ENCODE measurements at places on chromosomes 7 and 10.

- no peak for DNase-seq
These were observed 85.1 kb downstream of the C10orf90 start for GRCh38 chr10:126585249-126586017.

DNA sequence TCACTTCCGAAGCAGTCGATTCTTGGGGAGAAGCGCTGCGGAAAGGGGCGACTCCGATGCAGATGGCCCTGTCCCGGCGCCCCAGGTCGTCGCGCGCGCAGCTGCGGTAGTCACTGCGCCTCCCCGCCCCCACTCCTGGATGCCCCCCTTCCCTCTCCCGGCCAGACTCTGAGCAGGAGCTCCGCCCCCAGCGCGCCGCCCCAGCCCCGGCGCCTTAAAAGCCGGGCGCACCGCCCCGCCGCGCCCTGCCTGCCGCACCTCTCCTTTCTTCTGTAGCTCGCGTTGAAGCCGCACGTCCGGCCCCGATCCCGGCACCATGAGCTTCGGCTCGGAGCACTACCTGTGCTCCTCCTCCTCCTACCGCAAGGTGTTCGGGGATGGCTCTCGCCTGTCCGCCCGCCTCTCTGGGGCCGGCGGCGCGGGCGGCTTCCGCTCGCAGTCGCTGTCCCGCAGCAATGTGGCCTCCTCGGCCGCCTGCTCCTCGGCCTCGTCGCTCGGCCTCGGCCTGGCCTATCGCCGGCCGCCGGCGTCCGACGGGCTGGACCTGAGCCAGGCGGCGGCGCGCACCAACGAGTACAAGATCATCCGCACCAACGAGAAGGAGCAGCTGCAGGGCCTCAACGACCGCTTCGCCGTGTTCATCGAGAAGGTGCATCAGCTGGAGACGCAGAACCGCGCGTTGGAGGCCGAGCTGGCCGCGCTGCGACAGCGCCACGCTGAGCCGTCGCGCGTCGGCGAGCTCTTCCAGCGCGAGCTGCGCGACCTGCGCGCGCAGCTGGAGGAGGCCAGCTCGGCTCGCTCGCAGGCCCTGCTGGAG, at the start of gene INA:
Gene INA, plus strand, starts transcription at position 243 of the 817 bp plus-strand sequence. Its CDS starts 74 bp downstream, at position 317.
- DNase-seq: no peak

- DNase-seq: no peak
These were observed 1.3 kb upstream of the SCD start for GRCh38 chr10:100345570-100346330.

- no peak for DNase-seq
These were observed 186.1 kb downstream of the BMPER start for GRCh38 chr7:34091321-34091917.

GRCh38 chr7:143511593-143512047, 33.9 kb downstream of the TAS2R41 start:
- DNase-seq: no peak

DNA sequence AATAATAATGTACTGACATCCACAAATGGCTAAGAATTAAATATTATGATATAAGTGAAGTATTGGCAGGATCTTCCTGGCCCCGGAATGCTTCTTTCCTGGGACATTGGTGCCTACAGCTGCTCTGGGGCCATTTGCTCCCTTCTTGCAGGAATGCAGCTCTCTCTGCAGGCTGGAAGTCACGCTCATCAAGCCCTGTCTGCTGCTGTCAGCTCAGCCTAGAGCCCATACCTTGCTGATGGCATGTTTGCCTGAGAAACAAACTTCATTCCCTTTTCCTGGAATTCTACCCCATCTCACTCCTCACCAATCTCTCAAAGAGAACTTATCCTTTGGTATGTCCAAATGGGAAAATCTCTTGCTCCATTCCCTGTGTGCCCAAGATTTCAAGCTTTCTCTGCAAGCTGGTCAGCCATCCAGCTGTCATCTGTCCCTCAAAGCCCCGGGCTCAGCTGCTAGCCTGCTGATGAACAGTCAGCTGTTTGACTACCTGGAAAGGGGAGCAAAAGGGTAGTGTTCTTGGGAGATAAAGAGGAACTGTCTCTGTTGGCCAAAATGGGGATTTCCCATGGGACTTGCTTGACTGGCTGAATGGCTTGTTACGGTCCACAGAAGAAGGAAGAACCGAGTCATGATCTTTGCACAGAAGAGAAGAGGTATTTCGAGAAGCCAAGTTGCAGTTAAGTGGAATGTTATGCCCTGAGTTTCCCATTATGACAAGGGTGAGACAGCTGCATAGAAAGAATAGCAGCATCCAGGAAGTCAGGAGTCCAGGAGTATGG, 12.0 kb upstream of the RASSF4 start:
- no peak for DNase-seq

DNA sequence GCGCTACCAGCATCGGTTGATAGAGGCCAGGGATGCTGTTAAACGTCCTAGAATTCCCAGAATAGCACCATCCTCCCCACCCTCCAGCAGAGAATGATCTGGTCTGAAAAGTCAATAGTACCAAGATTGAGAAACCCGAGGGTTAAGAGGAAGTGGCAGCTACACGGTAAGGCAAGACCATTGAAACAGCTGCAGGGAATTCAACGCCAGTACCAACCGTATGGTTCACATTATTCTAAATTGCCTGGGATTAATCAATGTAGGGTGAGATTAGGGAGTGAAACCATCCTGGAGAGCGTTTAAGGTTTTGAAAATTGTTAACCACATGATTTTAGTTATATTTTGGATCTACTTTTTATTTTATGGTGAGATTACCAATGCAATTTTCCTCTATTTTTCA, 352.2 kb downstream of the PRPF18 start:
- no peak for DNase-seq

GRCh38 chr7:67346876-67347275, 350.2 kb downstream of the TYW1 start:
- no peak for DNase-seq

GRCh38 chr7:19747740-19748339, 25.6 kb downstream of the TMEM196 start:
- no peak for DNase-seq

DNA sequence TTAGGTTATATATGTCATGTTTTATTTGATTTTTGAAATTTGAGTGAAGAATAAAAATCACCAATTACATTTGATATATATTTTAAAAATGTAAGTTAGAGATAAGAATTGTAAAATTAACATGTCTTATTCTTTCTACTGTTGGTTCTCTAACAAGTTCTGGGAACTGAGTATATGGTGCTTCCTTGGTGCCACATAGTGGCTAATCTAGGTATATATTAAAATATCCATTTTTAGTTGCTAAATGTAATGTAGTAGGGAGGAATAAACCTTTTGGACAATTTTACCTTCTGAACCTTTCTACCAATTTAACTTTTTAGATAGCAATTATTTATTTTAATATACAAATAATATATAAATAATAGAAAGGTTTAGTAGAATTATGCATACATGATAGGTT, 17.5 kb downstream of the CFAP69 start:
- no peak for DNase-seq

DNA sequence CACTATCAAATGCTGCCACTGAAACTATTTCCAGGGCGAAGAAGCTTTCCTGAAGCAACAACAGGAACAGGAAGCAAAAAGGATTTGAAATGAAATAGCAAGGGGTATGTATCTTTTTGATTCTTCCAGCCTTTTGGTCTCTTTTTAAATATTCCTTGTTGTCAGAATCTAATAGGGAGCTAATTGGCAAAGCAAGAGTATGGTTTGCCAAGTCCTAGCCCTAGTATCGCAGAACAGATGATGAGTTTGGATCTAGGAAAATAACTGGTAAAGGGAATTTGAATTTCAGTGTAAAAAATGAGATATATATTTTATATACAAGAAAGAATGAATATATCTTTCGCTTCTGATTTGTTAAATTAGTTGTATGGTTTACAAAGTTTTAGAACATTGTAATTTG, 252.5 kb downstream of the ANKRD7 start:
- no peak for DNase-seq

Data from effector CD4-positive, alpha-beta T cell (primary cell).